ENCODE measurements at places on chromosomes 3 and 15. TPM values are rescaled to one million over a fixed set of nuclear protein-coding genes. Genes with fewer than 3 reads are reported as not detected.

PLSCR2 gene
- not detected for total RNA-seq

CACNA2D2 gene
- total RNA-seq, result not detected

TNNC1 gene
- total RNA-seq, result 2.0 TPM

CEP19 gene
- 4.0 TPM for total RNA-seq

CLDN11 gene
- 661 TPM for total RNA-seq

FHIT gene
- total RNA-seq, result 1.5 TPM

NEK10 gene
- 27.1 TPM for total RNA-seq

SPATA12 gene
- not detected for total RNA-seq

ACP3 gene
- total RNA-seq, result 0.63 TPM

FGF12 gene
- 0.08 TPM for total RNA-seq

TIGIT gene
- 0.18 TPM for total RNA-seq

TADA3 gene
- total RNA-seq, result 74.2 TPM

GOLGA8Q gene
- 1.1 TPM for total RNA-seq

GATM gene
- total RNA-seq, result 0.57 TPM

DISP2 gene
- total RNA-seq, result 0.36 TPM

TSC22D2 gene
- 15.4 TPM for total RNA-seq

WNT5A gene
- 42.4 TPM for total RNA-seq

CLDN1 gene
- total RNA-seq, result 0.18 TPM

GRAMD2A gene
- 0.63 TPM for total RNA-seq

PPP1R14D gene
- total RNA-seq, result not detected

CD96 gene
- total RNA-seq, result 0.09 TPM

ZIC1 gene
- not detected for total RNA-seq

SLC9A9 gene
- 32.8 TPM for total RNA-seq

ITIH4 gene
- total RNA-seq, result not detected

FEZF2 gene
- not detected for total RNA-seq

SI gene
- not detected for total RNA-seq

WDR76 gene
- 58.2 TPM for total RNA-seq

TRPC1 gene
- total RNA-seq, result 26.1 TPM

TOPBP1 gene
- total RNA-seq, result 60.3 TPM

CADM2 gene
- not detected for total RNA-seq

C3orf49 gene
- total RNA-seq, result not detected

All from fibroblast of the aortic adventitia (primary cell).